Stimulated activated CD8-positive, alpha-beta memory T cell treated with anti-CD3 and anti-CD28 coated beads, Interleukin-7, amount 100 ng/mL, for 4 hours (primary cell): ENCODE measurements at places on chromosomes 1 and 21.

- no peak for DNase-seq
Observed at GRCh38 chr1:103230061-103230460, 121.7 kb upstream of the COL11A1 start.

- no peak for DNase-seq
Observed at GRCh38 chr1:6096243-6097116, 50.8 kb downstream of the KCNAB2 start.

GRCh38 chr1:218217040-218217439, 68.1 kb upstream of the RRP15 start:
- no peak for DNase-seq

- no peak for DNase-seq
Observed at GRCh38 chr1:17736625-17737024, 18.5 kb upstream of the ACTL8 start.

GRCh38 chr1:151711044-151711800, 5.4 kb downstream of the CELF3 start:
- no peak for DNase-seq

DNA sequence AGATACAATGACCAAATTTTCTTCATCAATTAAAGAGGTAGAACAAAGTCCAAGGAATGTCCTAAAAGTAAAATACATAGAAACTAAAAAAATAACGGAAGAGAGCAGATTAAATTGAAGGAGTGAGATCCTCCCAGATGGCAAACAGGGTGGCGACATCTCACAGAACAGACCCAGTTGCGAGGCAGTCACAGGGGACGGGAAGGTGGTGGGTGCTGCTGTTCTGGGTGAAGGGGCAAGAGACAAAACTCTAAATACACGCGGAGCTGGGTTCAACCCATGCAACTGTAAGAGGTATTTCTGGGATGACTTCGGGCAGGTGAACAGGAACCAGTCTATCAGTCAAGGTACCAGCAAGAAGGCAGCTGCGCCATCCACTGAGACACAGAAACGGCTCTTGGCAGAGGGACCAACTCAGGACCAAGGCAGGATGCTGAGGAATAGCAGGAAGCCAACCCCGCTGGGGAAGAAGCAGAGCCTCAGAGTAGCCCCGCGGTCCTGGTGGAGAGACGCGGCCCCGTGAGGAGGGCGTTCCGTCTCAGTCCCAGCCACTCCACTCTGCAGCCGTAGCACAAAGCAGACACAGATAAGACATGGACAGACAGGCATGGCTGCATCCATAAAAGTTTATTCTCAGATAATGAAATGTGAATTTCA, 32.2 kb downstream of the WDR4 start:
- DNase-seq = no peak
